ENCODE measurements at places on chromosomes 3 and 15.

- no peak for DNase-seq
These were observed 337.2 kb downstream of the ZBTB20 start for GRCh38 chr3:114809668-114810413.

- DNase-seq = no peak
These were observed 26.8 kb upstream of the KLHL25 start for GRCh38 chr15:85821545-85821944.

GRCh38 chr3:131903988-131904415, 130.8 kb downstream of the CPNE4 start:
- DNase-seq = no peak

DNA sequence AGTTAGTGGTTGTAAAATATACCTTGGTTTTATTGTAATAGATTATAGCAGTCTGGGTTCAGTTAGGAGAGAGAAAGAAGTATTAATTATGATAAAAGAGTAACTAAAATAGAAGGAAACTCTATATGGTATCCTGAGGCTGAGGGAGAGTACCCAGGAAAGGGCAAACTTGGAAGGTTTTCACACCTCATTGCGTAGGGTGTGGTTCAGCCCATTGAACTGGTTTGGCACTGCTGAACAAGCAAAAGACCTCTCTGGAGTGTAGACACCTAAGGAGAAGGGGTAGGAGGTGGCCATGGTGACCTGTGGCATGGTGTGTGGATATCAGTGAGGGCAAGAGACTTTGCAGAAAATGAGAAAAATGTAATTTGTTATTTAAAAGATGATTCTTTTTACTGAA, 63.5 kb downstream of the STT3B start:
- DNase-seq = no peak

- no peak for DNase-seq
These were observed 161.3 kb downstream of the AKAP13 start for GRCh38 chr15:85541744-85542143.

- DNase-seq = no peak
These were observed 142.4 kb downstream of the P2RY1 start for GRCh38 chr3:152977366-152977765.

DNA sequence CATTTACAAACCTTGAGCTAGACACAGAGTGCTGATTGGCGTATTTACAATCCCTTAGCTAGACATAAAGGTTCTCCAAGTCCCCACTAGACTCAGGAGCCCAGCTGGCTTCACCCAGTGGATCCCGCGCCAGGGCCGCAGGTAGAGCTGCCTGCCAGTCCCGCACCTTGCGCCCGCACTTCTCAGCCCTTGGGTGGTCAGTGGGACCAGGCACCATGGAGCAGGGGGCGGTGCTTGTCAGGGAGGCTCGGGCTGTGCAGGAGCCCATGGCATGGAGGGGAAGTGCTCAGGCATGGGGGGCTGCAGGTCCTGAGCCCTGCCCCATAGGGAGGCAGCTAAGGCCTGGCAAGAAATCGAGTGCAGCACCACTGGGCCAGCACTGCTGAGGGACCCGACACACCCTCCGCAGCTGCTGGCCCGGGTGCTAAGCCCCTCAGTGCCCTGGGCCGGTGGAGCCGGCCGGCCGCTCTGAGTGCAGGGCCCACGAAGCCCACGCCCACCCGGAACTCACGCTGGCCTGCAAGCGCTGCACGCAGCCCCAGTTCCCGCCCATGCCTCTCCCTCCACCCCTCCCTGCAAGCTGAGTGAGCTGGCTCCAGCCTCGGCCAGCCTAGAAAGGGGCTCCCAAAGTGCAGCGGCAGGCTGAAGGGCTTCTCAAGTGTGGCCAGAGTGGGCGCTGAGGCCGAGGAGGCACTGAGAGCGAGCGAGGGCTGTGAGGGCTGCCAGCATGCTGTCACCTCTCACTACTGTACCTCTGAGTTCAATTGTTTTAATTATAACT, 1213.9 kb downstream of the OTOL1 start:
- DNase-seq = no peak

DNA sequence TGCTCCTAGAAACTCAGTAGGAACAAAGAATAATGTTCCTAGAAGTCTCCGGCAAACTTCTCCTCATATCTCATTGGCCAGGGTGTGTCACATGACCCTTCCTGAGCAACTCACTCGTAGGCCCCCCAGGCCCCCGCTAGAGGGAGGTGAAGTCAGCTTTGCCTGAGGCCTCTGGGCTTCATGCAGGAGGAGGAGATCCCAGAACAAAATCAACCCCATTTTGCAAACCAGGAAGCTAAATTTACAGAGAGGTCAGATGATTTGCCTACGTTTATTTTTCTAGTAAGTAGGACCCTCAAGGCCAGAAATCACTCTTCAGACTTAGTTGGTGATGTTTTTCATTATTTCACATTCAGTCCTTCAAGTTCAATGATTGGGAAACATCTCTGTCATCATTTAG, 99.1 kb downstream of the SSR3 start:
- no peak for DNase-seq
